ENCODE measurements at places on chromosomes 6 and 20. TPM values are rescaled to one million over a fixed set of nuclear protein-coding genes. Genes with fewer than 3 reads are reported as not detected.

GRCh38 chr6:142757852-142758628 is 186.9 kb downstream of the HIVEP2 start:
- DNase-seq = no peak

- DNase-seq = no peak
Observed at GRCh38 chr6:158344534-158344933, 32.3 kb downstream of the TULP4 start.

DNA sequence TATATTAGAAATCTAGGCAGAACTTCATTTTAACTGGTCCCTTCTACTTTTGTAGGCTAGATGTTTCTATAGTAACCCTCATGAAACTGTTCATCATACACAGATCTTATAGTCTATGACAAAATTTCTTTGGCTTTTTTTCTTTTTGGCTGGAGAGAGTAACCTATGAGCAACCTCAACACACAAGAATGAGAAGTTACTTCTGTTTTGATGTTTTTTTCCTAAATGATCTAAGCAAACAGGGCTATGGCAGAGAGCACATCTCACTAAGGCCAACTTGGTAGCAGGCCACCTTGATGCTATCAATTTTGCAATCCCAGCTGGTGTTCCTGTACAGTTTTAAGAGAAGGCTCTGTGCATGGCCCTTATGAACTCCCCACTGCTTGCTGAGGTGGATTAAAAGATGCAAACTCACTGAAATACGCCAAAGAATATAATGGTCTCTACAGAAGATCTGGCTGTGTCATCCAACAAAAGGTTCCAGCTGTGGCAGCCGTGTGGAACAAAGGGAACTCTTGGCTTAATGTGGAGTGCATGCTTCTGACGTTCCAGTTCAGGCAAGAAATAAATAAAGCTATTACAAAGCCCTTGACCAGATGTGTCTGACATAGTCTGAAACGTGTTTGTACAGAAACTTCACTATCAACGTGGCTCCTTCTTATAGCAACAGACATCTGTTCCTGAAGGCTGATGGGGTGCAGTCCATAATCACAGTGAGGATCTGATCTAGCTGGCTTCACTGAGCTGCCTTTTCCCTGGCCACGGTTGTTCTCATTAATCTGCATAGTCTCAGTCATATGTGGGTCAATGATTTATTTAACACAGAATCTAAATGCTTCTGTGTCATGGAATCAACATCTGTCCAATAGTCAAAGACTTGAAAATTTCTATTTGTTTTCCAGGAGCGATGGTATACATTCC is 481.1 kb downstream of the BMP2 start:
- no peak for DNase-seq

DNA sequence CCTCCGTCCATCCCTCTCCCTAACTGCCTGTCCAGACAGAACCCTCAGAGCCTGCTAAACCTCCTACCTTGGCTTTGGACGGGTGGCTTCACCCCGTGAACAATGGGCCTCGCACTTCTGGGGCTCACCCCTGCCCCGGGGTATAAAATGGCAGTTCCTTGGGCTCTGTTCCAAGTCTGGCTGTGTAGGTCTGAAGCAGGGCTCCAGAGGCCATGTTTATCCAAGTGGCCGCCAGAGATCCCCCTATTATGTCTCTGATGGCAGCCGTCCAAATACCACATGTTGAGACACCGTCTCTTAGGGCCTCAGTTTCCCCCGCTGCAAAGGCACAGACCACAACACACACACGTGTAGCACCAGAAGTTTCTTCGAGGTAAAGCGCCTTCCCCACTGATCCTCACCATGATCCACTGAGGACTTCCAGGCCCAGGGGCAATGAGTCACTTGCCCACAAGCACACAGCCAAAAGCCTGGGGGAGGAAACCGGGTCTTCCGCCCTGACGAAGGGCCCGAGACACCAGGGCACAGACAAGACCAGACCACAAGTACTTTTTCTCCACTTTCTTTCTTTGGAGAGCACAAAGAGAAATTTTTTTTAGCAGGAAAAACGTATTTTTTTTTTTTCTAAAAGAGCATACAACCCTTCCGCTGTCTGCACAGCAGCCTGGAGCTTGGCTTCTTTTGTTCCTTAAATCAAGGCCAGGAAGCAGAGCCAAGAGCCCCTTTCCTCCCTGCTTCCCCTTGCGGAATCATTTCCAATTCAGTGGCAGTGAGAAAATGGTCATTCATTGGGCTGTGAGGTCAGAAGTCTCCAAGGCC is 11.8 kb downstream of the CPNE5 start:
- no peak for DNase-seq

UNC5CL gene
- 7.9 TPM for total RNA-seq

- no peak for DNase-seq
Observed at GRCh38 chr6:96466147-96466863, 55.3 kb upstream of the UFL1 start.

DNA sequence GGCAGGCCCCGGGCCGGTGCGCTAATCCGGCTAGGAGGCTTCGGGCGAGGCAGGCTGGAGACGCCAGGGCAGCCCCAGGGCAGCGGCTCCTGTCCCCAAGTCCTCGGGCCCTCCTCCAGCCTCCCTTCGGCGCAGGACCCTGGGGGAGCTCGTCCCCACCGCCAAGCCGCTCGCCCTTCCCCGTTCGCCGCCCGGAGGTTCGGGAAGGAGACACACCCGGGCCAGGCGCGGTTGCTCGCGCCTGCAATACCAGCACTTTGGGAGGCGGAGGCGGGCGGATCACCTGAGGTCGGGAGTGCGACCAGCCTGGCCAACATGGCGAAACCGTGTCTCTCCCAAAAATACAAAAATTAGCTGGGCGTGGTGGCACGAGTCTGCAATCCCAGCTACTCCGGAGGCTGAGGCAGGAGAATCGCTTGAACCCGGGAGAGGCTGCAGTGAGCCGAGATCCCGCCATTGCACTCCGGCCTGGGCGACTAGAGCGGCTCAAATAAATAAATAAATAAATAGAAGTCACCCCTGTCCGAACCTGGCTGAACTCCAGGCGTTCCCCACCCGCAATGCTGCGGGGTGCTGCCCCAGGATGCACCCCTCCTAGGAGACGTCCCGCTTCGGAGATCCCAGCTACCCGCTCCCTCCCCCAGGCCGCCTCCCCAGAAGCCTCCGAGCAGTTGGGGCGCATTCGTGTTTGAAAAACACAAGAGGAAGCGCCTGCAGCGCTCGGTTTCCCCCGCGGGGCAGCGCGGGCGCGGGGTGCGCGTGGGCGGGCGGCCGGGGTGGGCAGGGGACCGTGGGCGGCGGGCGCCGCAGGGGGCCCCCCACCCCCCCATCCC is 27.5 kb downstream of the SERPINB9 start:
- DNase-seq = no peak

DNA sequence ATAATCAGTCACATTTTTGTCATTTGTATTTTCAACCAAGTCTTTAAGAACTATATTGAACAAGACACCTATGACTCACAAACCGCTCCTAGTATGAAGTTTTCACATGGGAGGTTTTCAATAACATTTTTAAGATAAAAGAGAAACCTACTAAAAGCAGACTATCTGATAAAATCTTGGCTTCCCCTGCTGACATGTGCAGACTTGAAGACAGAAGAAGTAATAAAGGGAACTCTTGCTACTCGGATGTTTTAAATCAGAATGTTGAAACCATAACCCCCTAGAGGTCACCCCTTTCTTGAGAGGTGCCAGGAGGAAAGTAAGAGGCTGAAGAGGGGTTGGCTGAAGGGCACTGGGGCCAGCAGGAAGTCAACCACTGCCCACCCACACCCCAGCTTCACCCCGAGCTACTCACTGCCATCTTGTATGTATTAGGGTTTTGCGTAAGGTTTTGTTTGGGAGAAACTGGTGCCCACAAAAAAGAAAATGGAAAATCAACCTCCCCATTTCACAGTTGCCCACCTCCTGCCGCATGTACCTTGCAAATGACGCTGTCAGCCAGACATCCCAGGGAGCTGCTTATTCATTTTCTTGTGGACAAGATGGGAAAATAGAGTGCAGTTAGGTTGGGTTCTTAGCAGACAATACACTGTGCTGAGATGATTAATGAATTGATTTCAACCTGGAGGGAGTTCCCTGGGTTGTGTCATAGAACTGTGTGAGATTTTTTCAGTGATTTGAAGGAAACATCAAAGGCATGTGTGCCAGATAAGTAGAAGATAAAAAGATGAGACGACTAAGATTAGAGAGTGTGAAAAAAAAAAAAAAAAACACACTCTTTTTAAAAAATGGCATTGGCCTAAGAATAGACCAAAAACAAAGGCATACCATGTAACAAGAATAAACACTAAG is 83.2 kb upstream of the TAB2 start:
- no peak for DNase-seq

SLC32A1 gene
- not detected for total RNA-seq

PI16 gene
- 44.3 TPM for total RNA-seq

GRCh38 chr20:53967527-53967926 is 102.9 kb downstream of the BCAS1 start:
- DNase-seq = no peak

BPIFB4 gene
- not detected for total RNA-seq

DNA sequence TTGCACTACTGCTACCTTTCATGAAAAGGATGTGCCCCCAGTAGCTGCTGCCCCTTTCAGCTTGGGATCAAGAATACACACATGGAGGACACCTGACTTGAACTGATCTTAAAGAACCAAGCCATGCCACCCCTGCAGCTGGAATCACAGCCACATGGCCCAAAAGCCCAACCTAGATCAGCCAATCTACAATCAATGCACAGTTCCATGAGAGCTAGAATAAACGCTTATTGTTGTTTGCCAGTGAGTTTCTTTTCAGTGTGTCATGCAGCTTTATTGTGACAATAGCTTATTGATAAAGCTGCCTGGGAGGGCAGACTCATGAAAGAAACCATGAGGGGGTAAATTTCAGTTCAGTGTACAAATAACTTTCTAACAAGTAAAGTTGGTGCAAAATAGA is 397.7 kb downstream of the PTPRT start:
- no peak for DNase-seq

DNA sequence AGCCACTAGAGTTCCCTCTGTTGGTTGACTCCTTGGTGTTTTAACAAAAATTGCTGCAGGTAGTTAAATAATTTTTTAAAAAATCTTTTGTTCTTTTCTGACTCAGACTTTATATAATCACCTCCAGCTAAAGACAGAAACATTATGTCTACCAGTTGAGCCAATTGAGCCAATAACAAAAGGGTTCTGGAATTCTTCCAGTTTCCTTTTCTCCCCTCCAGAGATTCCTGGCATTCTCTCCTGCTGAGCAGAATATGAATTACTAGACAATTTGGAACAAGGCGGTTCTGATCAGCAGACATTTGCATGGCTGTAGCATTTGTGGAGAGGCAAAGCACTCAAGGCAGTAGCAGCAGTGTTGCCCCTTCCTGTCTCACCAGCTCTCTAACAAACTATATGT is 144.0 kb upstream of the SLC35B3 start:
- DNase-seq = no peak

SLC22A3 gene
- 144 TPM for total RNA-seq

DNA sequence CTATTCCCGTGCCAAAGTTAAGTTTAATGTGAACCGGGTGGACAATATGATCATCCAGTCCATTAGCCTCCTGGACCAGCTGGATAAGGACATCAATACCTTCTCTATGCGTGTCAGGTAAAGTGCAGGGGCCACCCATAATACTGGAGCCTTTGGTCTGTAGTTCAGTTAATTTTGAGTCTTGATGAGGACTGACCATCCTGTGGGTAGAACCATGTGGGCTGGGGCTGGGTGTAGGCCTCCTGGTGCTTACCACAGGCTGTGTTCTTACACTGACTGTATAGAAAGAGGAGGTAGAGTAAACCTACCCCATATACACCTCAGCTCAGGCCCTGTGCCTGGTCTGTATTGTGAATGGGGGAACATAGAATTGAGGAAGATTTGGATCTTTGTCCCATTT is 2.4 kb downstream of the NOP56 start:
- no peak for DNase-seq

ALDH8A1 gene
- total RNA-seq = 5.8 TPM

MOCS1 gene
- total RNA-seq = 29.1 TPM

DNA sequence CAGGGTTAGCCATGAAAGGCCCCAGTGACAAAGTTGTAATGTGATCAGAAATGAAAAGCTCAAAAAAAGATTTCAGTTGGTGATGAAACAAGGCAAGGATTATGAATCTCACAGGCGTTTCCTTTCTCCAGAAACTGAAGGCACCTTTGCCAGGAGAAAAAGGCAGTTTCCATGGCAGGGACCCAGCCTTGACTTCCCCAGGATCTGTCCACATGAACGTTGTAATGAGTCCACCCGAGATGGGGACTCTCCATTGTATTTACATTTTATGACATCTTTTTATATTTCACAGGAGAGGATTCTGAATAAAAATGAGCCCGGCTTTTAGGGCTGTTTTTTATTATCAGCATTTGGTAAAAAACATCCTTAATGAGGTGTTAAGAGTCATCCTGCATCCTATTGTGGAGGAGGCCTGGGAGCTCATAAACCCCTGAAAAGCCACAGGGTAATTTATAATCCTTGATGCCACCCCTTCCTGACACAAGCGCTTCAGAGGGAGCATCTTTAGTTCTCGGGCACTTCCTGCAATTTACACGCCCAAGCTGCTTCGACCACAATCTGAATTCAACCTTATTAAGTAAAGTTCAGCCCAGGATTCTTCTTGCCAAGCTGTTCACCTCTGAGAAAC is 74.1 kb upstream of the SALL4 start:
- DNase-seq = no peak

- no peak for DNase-seq
Observed at GRCh38 chr6:3046295-3046694, 22.0 kb upstream of the RIPK1 start.

KHDC1L gene
- total RNA-seq = not detected

DNA sequence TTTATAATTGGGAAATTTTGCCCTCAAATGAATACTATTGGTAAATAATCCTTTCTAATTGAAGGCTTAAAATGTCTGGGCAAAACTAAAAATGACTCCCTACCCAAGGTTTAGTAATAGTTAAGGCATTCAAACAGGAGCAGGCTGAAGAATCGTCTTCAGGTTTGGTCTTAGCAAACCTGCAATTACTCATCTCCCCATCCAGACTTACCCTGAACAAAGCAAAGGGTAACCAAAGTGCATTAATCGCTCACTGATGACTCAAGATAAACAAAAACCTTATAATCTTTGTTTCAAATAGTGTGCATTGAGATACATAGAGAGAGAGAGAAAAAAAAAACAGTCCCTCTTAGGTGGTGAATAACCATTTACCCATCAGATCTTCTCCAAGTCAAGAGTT is 225.5 kb downstream of the BMP2 start:
- no peak for DNase-seq

- no peak for DNase-seq
Observed at GRCh38 chr6:79869184-79869583, 78.2 kb downstream of the ELOVL4 start.

NDUFAF5 gene
- total RNA-seq = 5.3 TPM

GRCh38 chr6:148658681-148659430 is 88.0 kb upstream of the UST start:
- DNase-seq = no peak

SLC17A9 gene
- total RNA-seq = 17.9 TPM

GRCh38 chr20:44207126-44207723 is 3.3 kb downstream of the OSER1 start:
- DNase-seq = no peak

DNA sequence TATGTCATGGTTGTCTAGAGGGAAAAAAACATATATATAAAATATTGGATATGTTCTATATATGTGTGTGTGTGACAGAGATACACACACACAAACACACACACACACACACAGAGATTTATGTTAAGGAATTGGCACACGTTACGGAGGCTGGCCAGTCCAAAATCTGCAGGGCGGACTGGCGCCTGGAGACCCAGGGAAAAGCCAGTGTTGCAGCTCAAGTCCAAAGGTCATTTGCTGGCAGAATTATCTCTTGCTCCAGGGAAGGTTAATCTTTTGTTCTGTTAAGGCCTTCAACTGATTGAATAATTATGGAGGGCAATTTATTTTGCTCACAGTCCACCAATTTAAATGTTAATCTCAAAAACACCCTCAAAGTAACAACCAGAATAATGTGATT is 37.5 kb upstream of the PDE7B start:
- DNase-seq = no peak

- no peak for DNase-seq
Observed at GRCh38 chr6:116568821-116569755, 2.2 kb upstream of the RWDD1 start.
